ENCODE measurements at places on chromosomes 7 and 10.
A peak's percentile ranks its signal among the peaks of the same experiment; 100 is the strongest.

- no peak for DNase-seq
Observed at GRCh38 chr10:79246209-79246581, 101.1 kb upstream of the PPIF start.

GRCh38 chr10:132133449-132134240, 53.1 kb upstream of the DPYSL4 start:
- no peak for DNase-seq

- no peak for DNase-seq
Observed at GRCh38 chr10:83685458-83685857, 453.9 kb upstream of the GHITM start.

- peak; percentile 77 for DNase-seq
Observed at GRCh38 chr7:105677817-105678573, 96.7 kb upstream of the EFCAB10 start.

DNA sequence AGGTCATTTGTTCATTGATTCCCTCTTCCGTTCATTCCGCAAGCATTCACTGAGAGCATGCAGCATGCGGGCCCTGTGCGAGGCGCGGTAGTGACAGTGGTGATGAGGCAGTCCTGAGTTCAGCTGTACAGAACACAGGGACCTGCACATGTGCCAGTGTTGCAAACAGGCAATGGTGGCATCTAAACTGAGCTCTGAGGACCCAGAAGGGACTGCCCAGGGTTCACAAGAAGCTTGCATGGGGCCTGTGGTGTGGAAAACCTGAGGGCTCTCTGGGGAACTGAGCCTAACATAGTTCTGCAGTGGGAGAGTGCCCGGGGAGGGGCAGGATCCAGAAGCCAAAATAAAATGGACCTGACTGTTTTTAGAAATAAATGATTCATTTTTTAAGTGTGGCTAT, 13.2 kb downstream of the ZNF488 start:
- DNase-seq: no peak
